Fibroblast of the aortic adventitia (primary cell): ENCODE measurements at places on chromosomes 16 and 17. TPM values are rescaled to one million over a fixed set of nuclear protein-coding genes. Genes with fewer than 3 reads are reported as not detected.
A peak's percentile ranks its signal among the peaks of the same experiment; 100 is the strongest.

BAHCC1 gene
- 11.7 and 14.3 TPM in 2 replicates for total RNA-seq

- no peak for DNase-seq
Measured at GRCh38 chr17:51439395-51440229, 179.3 kb downstream of the UTP18 start.

CTRB2 gene
- total RNA-seq, result not detected in 2 replicates

- no peak for DNase-seq
Measured at GRCh38 chr17:79804856-79805696, 8.2 kb upstream of the CBX8 start.

DNA sequence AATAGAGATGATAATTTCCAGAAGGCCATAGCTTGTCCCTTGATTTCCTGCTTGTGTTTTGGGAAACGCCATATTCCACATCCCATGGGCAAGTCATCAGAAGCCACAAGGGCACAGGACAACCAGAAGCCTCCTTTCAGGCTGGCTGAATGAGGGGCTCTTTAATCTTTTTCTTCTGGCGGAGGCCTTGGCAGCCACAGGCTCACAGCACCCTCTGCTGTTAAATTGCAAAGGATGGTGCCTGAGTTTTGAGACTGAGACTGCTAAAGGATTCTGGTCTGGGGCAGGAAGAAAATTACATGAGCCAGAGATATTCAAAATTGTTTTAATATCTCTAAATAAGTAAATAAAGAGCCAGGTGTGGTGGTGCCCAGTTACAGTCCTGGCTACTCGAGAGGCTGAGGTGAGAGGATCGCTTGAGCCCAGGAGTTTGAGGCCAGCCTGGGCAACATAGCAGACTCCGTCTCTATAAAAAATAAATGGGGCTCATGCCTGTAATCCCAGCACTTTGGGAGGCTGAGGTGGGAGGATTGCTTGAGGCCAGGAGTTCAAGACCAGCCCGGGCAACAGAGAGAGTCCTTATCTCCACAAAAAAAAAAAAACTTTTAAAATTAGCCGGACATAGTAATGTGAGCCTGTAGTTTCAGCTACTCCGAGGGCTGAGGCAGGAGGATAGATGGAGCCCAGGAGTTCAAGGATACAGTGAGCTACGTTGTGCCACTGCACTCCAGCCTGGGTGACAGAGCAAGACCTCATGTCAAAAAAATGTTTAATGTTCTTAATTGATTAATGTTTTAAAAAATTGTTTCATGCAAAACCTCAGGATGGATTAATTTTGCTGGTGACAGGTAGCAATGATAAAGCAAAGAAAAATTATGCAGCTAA lies 26.3 kb downstream of the AARSD1 start:
- DNase-seq, result peak; percentile 78

PABPN1L gene
- not detected in 2 replicates for total RNA-seq

LMF1 gene
- 11.9 and 29.4 TPM in 2 replicates for total RNA-seq

DNA sequence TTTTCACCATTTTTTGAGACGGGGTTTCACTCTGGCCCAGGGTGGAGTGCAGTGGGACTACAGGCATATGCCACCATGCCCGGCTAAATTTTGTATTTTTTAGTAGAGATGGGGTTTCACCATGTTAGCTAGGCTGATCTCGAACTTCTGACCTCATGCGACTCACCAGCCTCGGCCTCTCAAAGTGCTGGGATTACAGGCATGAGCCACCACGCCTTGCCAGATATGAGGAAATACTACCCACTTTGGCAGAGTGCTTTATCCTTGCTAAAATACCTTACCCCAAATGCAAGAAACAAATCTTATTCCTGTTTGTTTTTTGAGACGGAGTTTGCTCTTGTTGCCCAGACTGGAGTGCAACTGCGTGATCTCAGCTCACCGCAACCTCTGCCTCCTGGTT lies 62.9 kb upstream of the MGAT5B start:
- DNase-seq, result peak; percentile 69

GRCh38 chr16:57507136-57508034 lies 21.1 kb upstream of the DOK4 start:
- DNase-seq, result no peak

GRCh38 chr17:77995146-77995852 lies 36.8 kb downstream of the TNRC6C start:
- DNase-seq, result peak; percentile 49

GRCh38 chr17:73695035-73695738 lies 50.9 kb upstream of the SDK2 start:
- DNase-seq, result no peak

DNA sequence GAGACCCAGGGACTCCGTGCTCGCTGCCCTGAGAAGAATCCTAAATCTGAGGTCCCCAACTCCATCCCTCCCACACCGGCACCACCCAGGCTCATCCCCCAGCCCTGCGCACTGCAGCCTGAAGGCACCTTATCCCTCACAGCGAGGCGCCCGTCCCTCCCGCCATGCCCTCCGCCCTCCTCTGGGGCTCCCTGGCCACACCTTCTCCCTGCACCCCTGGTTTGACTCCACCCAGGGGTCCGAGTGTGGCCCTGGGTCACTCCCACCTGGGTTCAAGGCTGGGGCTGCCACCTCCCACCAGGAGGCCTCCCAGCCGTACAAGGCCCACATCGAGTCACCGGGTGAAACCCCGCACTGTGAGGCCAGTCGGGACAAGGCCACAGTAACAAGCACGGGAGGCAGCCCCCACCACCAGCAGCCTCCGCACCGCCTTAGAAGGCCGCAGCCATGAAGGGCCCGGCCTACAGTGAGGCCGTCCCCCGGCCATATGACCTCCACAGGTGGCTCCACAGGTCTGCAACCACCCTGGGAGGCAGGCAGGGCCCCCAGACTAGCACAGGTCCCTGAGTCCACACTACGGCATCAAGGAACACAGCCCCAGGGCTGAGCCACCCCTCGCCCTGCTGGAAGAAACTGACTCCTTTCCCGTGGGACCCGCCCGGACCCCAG lies 8.3 kb downstream of the HAGH start:
- DNase-seq, result no peak
